ENCODE measurements at places on chromosomes 12 and 14.

DNA sequence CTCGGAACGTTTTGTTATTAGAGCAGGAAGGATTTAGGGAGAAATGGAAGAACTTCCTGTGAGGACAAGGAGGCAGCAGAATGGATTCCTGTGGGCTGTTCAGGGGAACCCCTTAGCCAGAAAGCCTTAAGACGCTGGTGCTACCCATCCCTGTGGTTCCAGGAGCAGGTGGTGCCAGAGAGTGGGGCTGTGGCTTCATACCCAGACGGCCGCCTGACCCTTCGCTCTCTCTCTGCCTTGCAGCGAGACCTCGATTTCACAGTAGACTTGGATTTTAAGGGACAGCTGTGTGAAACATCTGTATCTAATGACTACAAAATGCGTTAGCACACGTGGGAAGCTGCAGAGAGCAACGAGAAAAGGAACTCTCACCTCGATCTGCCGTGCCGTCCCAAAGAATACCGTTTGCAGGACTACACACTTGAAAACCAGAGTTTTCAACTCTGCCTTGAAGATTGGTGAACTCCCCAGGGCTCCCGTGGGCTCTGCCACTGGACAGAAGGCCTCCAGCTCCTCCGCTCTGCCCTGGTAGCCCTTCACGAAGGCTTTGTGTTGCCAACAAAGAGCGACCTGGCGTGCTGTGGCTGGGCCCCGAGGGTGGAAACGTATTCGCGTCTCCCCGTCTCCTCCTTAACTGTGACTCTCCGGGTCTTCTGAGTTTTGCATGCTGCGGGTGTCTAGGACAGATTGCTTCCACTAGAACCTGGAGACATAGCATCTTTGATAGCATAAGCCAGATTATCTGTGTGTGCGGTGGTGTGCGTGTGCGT lies 102.0 kb downstream of the PRMT8 start:
- no peak for DNase-seq

DNA sequence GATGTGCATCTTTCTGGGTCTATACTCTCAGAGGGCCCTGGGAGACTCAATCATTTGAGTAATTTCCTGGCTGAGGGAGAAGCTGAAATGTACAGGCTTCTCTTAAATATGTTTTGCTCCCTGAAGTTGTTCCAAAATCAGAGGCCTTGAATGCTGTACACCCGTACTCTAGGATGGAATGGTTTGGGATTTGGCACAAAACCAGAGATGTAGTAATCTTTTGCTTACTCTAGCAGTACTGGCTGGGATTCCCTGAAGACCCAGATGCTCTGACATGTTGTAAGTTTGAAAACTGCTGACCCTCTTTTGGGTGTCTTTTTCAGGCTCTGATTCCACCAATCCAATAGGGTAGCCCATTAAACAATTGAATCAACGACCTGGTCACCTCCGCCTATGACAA lies 10.4 kb downstream of the ACACB start:
- peak; percentile 55 for DNase-seq

GRCh38 chr14:25053585-25053984 lies 3.6 kb upstream of the STXBP6 start:
- DNase-seq, result no peak

- no peak for DNase-seq
Observed at GRCh38 chr14:78450669-78451318, 280.6 kb downstream of the NRXN3 start.

GRCh38 chr14:69266572-69267345 lies 6.8 kb downstream of the GALNT16 start:
- DNase-seq, result no peak

DNA sequence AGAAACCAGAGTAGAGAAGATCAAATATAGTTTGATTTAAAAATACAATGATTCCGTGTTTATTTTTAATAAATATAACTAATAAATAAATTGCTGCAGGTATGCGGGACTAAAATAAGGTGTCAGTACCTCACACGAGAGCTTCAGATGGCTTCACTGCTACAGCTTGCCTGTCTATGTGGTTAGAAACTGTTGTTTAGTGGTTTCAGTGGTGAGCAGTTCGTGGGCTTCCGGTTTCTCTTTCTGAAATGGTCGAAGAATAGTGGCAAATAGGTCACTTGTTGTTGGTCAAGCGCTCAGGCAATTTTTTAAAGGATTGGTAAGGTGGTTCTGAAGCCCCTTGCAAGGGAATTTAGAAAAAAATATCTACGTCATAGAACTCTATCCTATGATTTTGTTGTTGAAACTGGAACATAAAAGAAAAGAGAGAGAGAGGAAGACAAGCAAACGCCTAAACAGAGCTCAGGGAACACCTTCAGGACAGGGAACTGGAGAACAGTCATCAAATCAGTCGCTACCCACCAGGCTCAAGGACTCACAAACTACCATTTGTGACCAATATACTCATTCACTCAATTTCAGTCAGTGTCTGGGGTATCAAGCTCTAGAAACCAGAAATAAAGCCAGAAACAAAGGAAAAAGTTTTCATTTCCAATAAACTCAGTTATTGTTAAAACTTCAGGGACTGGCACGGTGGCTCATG lies 31.3 kb downstream of the GABARAPL1 start:
- DNase-seq, result no peak

DNA sequence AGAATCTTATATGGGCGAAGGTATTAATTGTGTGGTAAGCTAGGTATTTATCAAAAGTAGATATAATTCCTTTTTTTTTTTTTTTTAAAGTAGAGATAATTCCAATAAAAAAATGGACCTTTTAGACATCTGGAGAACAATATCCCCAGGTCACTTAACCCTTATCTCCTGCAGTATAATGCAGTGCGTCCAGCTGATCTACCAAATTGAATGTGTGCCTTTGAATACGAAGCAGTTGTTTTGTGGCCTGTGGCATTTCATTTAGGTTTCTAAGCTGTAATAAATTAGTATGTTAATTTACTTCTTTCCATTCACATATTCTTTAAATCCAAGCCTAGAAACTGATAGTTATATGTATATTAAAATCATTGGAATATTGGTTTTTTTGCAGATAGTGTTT lies 3.1 kb downstream of the FUT8 start:
- no peak for DNase-seq

DNA sequence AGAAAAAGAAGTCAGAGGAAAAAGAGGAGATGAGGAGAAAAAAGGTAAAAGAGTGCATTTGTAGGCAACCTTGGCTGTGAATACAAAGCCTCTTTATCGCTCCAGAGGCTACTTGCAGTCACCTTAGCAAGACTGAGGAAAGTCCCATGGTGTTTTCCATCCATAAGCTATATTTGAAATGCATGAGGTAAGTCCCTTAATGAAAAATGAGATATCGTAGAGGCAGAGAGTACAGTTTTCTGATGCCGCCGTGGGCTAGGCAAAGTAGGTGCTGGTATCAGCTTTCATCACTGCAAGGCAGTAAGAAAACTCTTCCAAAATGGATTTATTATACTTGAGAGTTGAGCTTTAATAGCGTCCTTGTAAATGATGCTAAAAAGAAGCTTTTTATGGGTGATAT lies 186.8 kb downstream of the ASCL1 start:
- no peak for DNase-seq

DNA sequence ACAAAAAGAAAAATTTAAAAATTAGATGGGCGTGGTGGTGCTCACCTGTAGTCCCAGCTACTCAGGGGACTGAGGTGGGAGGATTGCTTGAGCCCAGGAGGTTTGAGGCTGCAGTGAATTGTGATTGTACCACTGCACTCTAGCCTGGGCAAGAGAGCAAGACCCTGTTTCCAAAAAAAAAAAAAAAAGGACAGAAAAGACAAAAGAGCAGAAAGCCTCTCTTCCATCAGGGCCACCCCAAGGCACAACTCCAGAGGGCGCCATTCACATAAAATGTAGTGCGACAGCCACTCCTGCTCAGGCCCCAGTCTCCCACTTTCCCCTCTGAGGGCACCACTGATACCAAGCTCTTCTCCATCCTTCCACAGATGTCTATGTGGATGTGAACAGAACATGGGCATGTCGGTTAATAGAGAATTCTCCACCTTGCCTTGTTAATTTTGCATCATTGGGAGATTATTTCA lies 41.8 kb downstream of the DGLUCY start:
- DNase-seq, result no peak

GRCh38 chr14:21313512-21313911 lies 33.6 kb downstream of the RPGRIP1 start:
- DNase-seq, result no peak

DNA sequence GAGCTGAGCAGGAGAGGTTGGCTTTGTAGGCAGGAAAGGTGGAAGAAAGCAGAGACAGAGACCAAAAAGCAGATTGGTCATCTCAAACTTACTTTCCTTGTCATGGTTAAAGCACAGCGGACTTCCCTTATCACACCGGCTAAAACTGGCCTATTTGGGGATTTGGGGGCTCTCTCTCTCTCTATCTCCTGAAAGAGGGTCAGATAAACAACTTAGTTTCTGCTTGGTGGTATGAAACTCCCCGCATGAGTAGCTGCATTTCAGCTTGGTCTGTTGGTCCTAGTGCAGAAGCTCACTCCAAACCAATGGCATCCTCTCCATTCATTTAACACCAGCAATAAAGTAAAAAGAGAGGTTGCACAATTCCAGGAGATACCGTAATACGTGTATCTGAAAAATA lies 57.1 kb downstream of the TNFAIP2 start:
- no peak for DNase-seq

DNA sequence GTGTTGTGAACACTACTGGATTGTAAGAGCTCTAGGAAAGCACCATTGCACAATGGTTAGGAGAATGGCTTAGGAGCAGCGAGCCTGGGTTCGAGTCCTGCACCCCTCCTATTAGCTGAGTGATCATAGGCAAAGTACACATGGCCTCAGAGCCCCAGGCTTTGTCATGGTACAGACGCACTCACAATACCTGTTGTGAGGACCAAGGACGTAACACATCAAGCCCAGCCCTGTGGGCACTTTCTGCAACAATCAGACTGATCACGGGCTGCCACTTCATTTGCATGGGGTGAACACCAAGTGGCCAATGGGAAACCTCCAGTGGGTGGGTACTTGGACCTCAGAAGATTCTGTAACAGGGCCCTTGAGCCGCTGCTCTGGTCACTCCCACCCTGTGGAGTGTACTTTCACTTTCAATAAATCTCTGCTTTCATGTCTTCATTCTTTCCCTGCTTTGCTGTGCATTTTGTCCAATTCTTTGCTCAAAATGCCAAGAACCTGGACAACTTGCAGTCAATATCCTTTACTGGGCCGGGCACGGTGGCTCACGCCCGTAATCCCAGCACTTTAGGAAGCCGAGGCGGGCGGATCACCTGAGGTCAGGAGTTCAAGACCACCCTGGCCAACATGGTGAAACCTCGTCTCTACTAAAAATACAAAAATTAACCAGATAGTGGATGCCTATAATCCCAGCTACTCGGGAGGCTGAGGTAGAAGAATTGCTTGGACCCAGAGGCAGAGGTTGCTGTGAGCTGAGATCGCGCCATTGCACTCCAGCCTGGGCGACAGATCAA lies 28.2 kb downstream of the GLRX5 start:
- peak; percentile 15 for DNase-seq

DNA sequence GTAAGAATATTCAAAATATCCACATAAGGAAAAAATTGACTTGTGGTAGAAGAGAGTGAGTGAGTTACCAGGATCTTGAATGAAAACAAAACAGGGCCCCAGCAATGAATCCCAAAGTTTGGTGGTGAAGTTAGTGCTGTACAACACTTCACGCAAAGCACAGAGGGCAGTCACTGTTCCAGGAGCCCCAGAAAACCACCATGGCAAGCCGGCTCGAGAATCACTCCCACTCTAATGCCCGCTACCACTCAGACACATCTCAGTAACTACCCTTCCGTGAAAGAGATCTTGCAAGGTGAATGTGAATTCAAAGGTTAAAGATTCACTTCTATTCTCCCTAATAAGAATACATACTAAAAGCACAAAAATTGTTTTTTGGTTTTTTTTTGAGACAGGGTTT lies 30.1 kb downstream of the CLIP1 start:
- no peak for DNase-seq

GRCh38 chr12:57727758-57728395 lies 10.7 kb downstream of the AGAP2 start:
- no peak for DNase-seq

DNA sequence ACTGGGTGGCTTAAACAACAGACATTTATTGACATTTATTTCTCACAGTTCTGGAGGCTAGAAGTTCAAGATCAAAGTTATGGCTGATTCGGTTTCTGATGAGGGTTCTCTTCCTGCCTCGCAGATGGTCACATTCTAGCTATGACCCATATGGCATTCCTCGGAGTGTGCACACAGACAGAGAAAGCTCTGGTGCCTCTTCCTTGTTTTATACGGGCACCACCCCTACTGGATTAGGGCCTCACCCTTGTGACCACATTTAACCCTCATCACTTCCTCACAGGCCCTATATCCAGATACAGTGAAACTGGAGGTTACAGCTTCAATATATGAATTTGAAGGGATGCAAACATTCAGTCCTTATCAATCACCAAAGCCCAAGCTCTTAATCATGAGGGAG lies 77.0 kb upstream of the OVCH1 start:
- no peak for DNase-seq

DNA sequence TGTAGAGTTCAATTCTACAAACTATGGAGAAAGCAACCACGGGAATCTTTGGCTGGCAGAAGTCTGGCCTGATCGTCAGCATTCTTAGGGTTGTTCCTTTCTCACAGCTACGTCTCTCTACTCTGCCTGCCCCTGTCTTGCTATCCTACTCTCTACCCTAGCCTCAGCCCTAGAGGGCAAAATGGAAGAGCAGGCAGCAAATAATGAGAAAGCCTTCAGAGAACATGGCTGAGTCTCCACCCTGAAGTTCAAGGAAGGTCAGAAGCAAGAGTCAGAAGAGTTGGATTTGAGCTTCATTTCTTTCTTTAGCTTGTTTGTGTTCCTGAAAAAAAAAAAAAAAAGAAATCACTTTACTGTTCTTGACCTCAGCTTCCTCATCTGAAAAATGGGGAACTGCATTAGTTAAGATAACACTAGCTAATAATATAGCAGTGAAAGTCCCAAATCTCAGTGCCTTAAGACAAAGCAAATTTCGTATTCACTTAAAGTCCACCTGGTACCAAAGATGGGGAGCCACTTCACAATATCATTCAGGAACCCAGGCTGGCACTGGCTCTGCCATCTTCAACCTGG lies 50.2 kb upstream of the CCND2 start:
- DNase-seq, result no peak

- DNase-seq, result no peak
Observed at GRCh38 chr14:99326041-99326710, 54.2 kb upstream of the BCL11B start.

DNA sequence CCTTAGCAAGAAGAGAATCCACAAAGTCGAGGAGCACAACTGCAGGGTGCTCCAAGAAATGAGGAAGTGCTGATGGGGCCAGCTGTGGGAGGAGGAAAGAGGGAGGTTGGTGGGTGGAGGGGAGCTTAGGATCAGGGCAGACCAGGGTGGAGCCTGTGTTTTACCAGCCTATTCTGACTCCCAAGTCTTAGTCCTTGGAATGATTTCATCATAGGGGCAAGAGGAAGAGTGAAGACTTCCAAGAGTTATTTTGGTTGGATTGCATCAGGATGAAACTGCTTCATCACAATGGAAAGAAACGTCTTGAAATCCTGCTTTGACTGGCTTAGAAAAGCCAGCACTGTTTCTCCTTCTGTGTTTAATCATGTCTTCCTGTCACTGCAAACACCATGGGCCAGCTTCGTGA lies 194.0 kb downstream of the DPF3 start:
- peak; percentile 96 for DNase-seq

GRCh38 chr12:40312982-40313576 lies 88.3 kb downstream of the LRRK2 start:
- DNase-seq, result peak; percentile 40

GRCh38 chr14:58354808-58355207 lies 40.9 kb upstream of the TOMM20L start:
- DNase-seq, result no peak

- no peak for DNase-seq
Observed at GRCh38 chr14:51787352-51787751, 73.1 kb upstream of the GNG2 start.

- no peak for DNase-seq
Observed at GRCh38 chr12:25789541-25789944, 168.9 kb upstream of the RASSF8 start.

- DNase-seq, result no peak
Observed at GRCh38 chr14:30500222-30500621, 58.7 kb upstream of the G2E3 start.

Data from AG10803 (cell line).